Lung (tissue), 17 donors: ENCODE measurements at places on chromosomes 11 and 22. TPM values are rescaled to one million over a fixed set of nuclear protein-coding genes. Genes with fewer than 3 reads are reported as not detected.

DEFB131B gene
- not detected for total RNA-seq

- no peaks in the 10 kb centered on the region for H3K27me3 ChIP-seq
- DNase-seq = peak; percentile 79
- no peaks in the 10 kb centered on the region for H3K4me1 ChIP-seq
- H3K4me3 ChIP-seq = no peak overlapping the region
These were observed 10.9 kb upstream of the TNNT3 start for GRCh38 chr11:1908618-1909017.

DNA sequence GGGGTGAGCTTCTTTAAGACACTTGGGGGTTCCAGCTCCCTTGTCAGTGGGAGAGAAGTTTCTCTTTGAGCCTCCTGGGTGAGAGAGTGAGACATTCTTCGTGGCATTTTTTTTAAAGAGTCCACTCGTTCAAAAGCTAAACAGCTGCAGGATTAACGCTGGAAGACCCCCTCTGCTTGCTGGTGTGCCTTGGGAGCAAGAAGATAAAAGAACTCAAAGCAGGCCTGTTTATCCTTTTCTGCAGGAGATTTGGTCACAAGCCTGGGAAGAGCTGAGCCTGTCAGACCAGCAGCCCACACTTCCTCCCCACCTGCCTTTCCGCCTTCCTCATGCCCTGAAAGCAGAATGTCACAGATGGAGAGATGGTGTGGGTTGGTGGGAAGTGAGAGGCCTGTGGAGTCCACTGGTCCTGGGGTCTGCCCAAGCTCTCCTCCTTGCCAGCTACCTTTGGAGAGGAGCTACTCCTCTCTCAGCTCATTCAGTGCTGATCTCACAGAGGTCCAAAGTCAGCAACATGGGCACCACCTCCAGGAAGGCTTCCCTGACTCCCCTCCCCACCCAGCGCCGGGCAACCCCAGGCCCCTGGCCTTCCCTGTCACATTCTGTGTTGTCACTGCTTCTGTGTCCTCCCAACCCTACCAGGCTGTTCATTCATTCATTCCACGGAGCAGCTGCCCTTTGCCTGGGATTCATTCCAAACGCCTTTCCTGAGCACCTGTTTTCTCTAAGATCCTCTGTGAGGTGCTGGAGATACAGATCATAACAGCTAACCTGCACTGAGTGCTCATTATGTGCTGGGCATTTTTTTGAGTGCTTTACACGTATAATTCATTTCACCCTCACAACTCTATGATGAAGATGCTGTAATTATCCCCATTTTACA, 6.7 kb downstream of the GDPD5 start:
- H3K36me3 ChIP-seq = no peaks in the 10 kb centered on the region
- H3K27me3 ChIP-seq = no peaks in the 10 kb centered on the region
- no peak overlapping the region for H3K27ac ChIP-seq
- H3K4me1 ChIP-seq = peaks cover 8% of the 10 kb centered on the region
- no peak for DNase-seq

ABCG4 gene
- total RNA-seq = not detected

DNA sequence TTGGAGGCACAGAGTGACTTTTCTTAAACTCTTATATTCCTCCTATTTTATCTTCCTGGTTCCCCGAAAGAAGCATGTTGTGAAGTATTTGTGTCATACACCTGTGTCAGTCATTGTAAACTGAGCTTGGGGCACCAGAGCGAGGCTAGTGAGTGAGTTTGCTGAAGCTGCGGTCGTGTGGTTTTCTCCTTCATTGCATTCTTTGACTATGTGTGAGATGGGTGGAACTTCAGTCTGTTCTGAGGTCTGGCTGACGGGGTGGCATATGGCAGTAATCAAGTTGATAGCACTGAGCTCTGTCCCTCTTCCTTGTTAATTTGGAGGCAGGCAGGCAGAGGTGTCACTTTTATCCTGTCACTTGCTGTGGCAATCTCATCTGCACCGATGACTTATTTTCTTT, 4.2 kb downstream of the VPS26B start:
- peaks cover 6% of the 10 kb centered on the region for H3K36me3 ChIP-seq
- H3K27me3 ChIP-seq = no peaks in the 10 kb centered on the region
- peaks cover 12% of the 10 kb centered on the region for H3K4me1 ChIP-seq

LRRN4CL gene
- 2.6 TPM for total RNA-seq

GRCh38 chr11:102666331-102666957, 39.1 kb downstream of the MMP27 start:
- DNase-seq = peak; percentile 42
- no peak overlapping the region for H3K4me3 ChIP-seq
- no peaks in the 10 kb centered on the region for H3K27me3 ChIP-seq
- H3K36me3 ChIP-seq = no peaks in the 10 kb centered on the region
- H3K27ac ChIP-seq = no peak overlapping the region
- H3K4me1 ChIP-seq = no peaks in the 10 kb centered on the region

DNA sequence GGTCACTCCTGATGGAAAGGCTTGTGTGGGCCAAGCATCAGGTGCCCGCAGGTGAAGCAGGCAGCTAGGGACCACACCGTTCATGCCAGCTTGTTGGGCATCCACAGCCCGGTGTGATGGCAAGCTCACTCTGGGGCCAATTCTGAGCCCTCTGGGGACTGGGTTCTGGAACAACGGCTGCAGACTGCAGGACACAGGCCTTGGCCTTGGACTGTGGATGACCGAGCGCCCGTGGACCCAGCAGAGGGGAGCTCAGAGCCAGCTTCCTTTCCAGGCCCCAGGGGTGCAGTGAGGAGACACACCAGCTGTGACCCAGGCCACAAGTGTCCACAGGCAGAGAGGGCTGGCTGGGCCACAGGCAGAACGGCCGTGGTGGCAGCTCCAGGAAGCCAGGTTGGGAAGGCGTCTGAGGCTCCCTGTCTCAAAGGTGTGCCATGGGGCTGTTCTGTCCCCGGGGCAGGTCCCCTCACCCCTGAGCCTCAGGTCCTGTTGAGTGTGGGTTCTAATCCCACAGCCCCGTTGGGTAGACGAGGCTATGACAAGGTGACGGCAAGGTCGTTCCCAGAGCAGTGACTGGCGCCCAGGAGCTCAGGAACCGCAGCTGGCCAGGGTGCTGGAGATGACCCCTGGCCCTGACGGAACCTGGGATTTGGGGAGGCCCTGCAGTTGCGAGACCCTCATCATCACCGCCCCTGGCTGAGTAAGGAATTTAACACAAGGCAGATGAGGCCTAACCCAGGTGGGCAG, 1079.4 kb downstream of the BRD1 start:
- H3K36me3 ChIP-seq = no peaks in the 10 kb centered on the region
- H3K4me3 ChIP-seq = no peak overlapping the region
- no peak overlapping the region for H3K27ac ChIP-seq
- H3K27me3 ChIP-seq = no peaks in the 10 kb centered on the region
- H3K4me1 ChIP-seq = no peaks in the 10 kb centered on the region
- no peak for DNase-seq

KREMEN1 gene
- 27.5 TPM for total RNA-seq

MUC5AC gene
- 0.77 TPM for total RNA-seq

KRTAP5-2 gene
- total RNA-seq = not detected

DNA sequence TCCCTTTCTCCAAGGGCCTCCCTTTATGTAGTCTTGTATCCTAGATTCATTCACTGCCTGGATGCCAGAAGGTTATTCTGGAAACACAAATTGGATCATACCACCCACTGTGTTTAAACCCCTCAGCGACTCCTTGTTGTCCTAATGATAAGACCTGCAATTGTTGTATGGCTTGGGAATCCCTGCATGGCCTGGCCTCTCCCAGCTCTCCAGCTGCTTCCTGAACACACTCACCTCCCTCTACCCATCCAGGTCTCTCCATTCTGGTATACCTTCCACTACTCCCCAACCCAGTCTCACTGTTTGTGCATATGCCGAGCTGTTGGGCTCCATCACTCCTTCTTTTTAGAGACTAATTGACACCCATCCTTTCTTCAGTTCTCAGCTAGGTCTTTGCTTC, 124.3 kb upstream of the ALX4 start:
- H3K36me3 ChIP-seq = no peaks in the 10 kb centered on the region
- peaks cover 4% of the 10 kb centered on the region for H3K27me3 ChIP-seq
- H3K4me1 ChIP-seq = no peaks in the 10 kb centered on the region
- no peak overlapping the region for H3K27ac ChIP-seq

DNA sequence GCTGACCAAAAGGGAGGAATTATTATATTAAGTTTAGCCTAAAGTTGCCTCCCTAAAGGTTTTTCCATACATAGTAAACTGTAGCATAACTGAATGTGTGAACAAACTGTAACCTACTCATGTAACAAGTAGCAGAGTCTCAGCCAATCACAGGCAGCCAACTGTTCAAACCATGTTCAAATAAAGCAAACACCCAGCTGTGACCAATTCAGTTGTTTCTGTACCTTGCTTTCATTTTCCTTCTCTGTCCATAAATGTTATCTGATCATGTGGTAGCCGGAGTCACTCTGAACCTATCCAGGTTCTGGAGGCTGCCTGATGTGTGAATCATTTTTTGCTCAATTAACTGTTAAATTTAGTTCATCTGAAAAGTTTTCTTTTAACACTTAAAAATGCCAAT, 373.5 kb downstream of the GUCY1A2 start:
- no peaks in the 10 kb centered on the region for H3K36me3 ChIP-seq
- H3K4me3 ChIP-seq = no peak overlapping the region
- no peaks in the 10 kb centered on the region for H3K4me1 ChIP-seq
- no peak for DNase-seq
- no peak overlapping the region for H3K27ac ChIP-seq

DSCAML1 gene
- 1.4 TPM for total RNA-seq

DNA sequence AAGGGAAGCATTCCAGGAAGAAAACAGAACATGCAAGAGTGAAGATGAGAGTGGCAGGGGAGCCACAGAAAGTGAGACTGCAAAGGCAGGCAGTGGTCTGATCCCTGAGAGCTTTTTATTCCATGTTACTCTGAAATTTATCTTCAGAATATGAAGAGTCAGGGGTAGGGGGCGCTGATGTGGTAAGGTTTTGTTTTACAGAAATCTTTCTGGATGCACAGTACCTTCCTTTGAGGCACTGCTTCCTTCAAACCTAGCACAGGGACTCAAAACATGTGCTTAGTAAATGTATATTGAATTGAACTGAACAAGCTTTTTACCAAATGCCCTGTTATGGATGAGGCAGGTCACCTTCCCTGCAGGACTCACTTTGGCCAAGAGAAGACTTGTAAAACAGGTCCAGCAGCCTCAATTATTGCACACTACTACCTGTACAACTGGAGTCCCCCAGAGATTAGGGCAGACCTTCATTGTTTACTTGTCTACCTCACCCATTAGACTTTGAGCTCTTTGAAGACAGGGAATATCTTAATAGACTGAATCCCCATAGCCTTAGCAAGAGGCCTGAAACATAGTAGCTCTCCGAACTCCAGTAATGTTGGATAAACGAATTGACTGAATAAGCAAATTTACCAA, 2.2 kb downstream of the PAK1 start:
- H3K36me3 ChIP-seq = no peaks in the 10 kb centered on the region
- H3K4me1 ChIP-seq = no peaks in the 10 kb centered on the region
- H3K4me3 ChIP-seq = no peak overlapping the region
- DNase-seq = peak; percentile 23
- no peaks in the 10 kb centered on the region for H3K27me3 ChIP-seq

DNA sequence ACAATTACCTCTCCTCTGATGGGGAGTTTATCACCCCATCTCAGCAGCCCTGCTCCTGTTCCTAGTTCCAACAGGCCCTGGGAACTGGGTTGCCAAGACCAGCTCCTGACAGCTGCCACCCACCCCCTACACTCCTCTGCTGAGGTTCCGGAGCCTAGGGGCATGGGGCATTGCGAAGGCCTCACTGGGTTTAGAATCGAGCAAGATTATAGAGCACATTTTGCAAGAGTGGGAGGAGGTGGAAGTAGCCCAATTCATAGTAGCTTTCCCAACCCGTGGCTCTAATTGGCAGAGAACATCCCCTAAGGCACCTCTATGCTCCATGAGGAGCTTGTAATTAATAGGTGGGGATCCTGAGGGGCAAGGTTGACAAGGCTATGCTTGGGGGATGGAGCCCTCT, 23.0 kb downstream of the MYEOV start:
- H3K27me3 ChIP-seq = no peaks in the 10 kb centered on the region
- DNase-seq = no peak
- H3K36me3 ChIP-seq = no peaks in the 10 kb centered on the region
- peaks cover 19% of the 10 kb centered on the region for H3K4me1 ChIP-seq
- no peak overlapping the region for H3K27ac ChIP-seq

- no peak for DNase-seq
- no peaks in the 10 kb centered on the region for H3K27me3 ChIP-seq
- H3K36me3 ChIP-seq = no peaks in the 10 kb centered on the region
- H3K27ac ChIP-seq = no peak overlapping the region
- H3K4me3 ChIP-seq = no peak overlapping the region
- H3K4me1 ChIP-seq = no peaks in the 10 kb centered on the region
These were observed 129.5 kb downstream of the SLC1A2 start for GRCh38 chr11:35289821-35290220.

- DNase-seq = no peak
- peaks cover 2% of the 10 kb centered on the region for H3K36me3 ChIP-seq
- H3K4me1 ChIP-seq = peaks cover 9% of the 10 kb centered on the region
- H3K27me3 ChIP-seq = no peaks in the 10 kb centered on the region
These were observed 41.1 kb downstream of the TRIM66 start for GRCh38 chr11:8641332-8641731.

TRMT112 gene
- total RNA-seq = 154 TPM

DNA sequence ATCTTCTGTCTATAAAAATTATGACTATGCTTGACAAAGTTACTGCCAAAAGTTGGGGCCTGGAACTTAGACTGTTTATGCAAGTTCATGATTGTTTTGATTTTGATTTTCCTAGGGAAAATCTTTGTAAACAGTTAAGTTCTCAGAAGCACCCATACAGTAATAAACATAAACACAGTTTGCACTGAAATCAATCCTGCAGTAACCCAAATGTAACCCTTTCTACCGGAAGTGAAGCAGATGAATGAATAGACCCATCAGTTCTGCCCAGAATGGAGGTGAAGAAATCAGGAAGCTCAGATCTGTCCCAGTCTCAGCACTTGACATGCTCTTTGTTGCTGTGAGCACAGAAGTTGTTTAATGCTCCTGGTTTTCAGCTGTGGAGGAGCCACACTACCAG, 24.6 kb upstream of the C11orf96 start:
- peak; percentile 72 for DNase-seq
- peaks cover 41% of the 10 kb centered on the region for H3K36me3 ChIP-seq
- H3K27ac ChIP-seq = no peak overlapping the region
- H3K27me3 ChIP-seq = no peaks in the 10 kb centered on the region
- H3K4me3 ChIP-seq = no peak overlapping the region

- no peaks in the 10 kb centered on the region for H3K36me3 ChIP-seq
- H3K27me3 ChIP-seq = no peaks in the 10 kb centered on the region
- no peak for DNase-seq
- no peak overlapping the region for H3K4me3 ChIP-seq
- H3K27ac ChIP-seq = no peak overlapping the region
- no peaks in the 10 kb centered on the region for H3K4me1 ChIP-seq
These were observed 151.5 kb downstream of the AASDHPPT start for GRCh38 chr11:106228996-106229395.
